ENCODE measurements at places on chromosomes 2 and 18.
A peak's percentile ranks its signal among the peaks of the same experiment; 100 is the strongest.

- no peak for DNase-seq
Observed at GRCh38 chr2:106158871-106159270, 35.2 kb downstream of the UXS1 start.

GRCh38 chr18:11021477-11021876 lies 127.9 kb downstream of the PIEZO2 start:
- DNase-seq: no peak

DNA sequence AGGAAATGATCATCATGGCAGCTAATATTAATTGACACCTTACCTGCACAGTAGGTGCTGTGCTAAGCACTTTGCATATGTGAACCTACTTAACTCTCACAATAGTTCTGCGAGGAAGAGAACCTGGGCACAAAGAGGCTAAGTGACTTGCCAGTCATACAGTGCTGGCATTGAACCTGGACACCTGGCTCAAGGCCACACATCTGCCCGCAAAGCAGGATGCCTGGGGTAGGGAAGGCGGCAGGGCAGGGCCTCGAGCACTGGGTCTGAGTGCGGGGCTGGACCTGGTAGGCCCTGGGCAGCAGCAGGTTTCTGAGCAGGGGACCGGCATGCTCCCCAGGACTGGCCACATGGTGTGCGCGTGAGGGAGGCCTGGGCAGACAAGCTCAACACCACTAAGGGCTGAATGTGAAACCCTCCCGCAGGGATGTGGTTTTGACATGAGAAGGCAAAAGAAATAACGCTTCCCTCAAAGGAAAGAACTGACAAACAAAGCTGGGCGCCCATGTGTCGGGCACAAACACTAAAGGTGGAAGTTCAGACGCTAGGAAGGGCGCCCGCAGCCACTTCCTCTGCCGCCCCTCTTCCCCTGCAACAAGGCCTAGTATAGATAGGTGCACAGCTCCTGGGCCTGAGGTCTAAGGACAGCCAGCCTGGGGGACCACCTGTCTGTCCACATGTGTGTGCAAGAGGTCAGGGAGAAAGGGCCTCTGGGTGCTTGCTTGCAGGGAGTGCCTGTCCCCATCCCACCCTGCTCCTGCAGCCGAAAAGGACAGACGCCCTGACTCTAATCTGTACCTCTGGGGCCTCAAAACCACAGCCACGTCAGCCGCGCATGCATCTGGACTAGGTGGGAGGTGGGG lies 92.5 kb downstream of the ZFP36L2 start:
- no peak for DNase-seq

GRCh38 chr2:26740890-26741302 lies 23.2 kb upstream of the SLC35F6 start:
- peak; percentile 82 for DNase-seq

DNA sequence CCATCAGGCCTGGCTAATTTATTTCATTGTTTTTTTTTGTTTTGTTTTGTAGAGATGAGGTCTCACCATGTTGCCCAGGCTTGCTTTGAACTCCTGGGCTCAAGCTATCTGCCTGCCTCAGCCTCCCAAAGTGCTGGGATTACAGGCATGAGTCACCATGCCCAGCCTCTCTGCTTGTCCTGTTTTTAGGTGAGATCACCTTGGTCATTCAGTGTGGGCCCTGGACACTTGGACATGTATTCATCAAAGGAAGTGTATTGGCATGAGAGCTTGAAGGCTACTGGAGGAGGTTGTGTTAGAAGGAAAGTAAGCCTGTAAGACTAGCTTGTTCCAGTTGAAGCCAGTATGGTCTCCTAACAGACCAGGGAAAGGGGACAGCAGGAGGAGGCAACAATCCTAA lies 229.2 kb upstream of the RGPD4 start:
- no peak for DNase-seq

DNA sequence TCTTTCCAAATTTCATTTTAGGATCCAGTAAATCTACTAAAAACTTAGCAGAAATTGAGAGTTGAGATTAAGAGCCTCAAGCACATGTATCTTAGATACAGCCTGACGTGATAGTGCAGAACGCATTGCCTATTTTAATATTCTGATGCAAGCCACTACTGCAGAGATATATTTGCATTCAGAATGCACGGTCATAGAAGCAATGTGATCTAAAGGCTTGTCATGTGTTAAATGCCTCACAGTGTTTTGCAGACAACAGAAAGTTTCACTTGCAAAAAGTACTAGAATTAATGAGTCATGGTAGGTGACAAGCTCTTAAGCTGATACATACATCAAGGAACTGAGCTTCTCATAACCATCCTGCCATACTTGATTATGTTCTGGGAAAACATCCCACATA lies 886.7 kb upstream of the CHAC2 start:
- no peak for DNase-seq

- peak; percentile 67 for DNase-seq
Observed at GRCh38 chr2:54455563-54456361, at the start of gene SPTBN1. Gene SPTBN1 (plus strand): TSS chr2:54456327. CDS start chr2:54526419, 70,092 bp downstream.

- no peak for DNase-seq
Observed at GRCh38 chr2:160697817-160698216, 204.2 kb upstream of the RBMS1 start.

GRCh38 chr2:113390124-113390849 lies 47.2 kb upstream of the ZNG1B start:
- DNase-seq: peak; percentile 94

- no peak for DNase-seq
Observed at GRCh38 chr2:62293490-62294271, 97.8 kb downstream of the B3GNT2 start.

DNA sequence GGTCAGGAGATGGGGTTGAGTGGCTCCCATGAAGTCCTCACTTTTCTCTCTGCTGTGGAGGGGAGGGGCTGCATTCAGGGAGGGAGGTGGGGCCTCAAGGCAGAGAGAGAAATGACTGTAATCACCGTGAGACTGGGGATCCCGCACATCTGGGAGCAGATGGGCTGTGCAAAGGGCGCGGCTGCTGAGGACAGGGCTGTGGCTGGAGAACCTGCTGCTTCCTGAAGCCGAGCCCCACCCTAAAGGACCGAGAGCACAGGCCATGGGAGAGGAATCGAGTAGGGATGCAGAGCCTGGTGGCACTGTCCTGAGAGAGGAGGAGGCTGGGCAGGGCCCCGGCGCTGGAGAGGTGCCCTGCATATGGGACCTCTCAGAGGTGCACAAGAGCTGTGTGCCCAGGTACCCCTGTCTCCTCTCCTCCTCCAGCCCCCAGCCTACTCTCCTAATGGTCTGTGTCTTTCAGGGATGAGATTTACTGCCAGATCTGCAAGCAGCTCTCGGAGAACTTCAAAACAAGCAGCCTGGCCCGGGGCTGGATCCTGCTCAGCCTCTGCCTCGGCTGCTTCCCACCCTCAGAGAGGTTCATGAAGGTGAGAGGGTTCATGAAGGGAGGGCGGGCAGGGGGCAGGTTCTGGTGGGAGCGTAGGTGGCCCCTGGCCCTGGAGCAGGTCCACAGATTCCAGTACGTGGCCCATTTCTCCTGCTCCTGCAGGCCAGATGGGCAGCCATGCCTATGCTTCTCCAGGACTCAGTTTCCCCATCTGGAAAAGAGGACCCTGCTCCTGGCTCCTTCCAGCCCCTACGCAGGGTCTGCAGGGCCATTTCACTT lies 25.9 kb upstream of the GPR17 start:
- no peak for DNase-seq

- DNase-seq: no peak
Observed at GRCh38 chr2:1648241-1649102, 95.8 kb downstream of the PXDN start.

- no peak for DNase-seq
Observed at GRCh38 chr2:110220190-110220564, 7.8 kb upstream of the MTLN start.

DNA sequence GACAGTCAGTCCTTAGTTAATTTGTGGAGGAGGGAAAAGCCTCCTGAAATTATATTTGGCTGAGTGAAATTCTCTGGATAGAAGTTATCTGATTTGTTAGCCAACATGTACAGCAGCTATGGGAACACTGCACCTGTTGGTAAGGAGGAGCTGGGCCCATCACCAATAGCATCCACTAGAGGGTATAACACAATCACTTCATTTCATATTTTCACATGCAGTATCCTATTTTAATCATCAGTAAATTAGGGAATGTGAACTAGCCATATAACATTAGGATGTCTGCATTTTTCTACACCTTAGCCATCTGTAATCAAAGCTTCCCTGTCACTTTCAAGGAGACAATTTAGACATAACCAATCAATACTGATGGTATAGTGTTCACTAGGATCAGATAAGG lies 818.4 kb upstream of the CDH2 start:
- DNase-seq: no peak

DNA sequence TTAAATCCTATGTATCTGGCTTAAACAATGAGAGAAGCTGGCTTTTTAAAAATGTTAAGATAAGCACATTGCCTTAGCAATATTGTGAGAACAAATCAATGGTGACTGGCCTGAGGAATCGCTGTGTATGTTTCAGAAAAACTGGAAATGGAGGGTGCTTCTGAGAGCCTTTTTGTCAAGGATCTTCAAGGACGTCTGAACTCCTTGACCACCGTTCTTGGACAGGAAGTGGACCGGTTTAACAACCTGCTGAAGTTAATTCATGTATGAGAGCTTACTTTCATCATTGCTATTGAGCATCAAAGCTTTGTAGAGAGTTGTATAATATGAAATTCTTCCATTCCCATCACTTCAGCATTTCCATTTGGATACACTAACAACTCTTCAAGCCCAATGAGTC lies 72.6 kb downstream of the TRABD2A start:
- no peak for DNase-seq

- no peak for DNase-seq
Observed at GRCh38 chr2:216927163-216927562, 67.3 kb upstream of the TNP1 start.

DNA sequence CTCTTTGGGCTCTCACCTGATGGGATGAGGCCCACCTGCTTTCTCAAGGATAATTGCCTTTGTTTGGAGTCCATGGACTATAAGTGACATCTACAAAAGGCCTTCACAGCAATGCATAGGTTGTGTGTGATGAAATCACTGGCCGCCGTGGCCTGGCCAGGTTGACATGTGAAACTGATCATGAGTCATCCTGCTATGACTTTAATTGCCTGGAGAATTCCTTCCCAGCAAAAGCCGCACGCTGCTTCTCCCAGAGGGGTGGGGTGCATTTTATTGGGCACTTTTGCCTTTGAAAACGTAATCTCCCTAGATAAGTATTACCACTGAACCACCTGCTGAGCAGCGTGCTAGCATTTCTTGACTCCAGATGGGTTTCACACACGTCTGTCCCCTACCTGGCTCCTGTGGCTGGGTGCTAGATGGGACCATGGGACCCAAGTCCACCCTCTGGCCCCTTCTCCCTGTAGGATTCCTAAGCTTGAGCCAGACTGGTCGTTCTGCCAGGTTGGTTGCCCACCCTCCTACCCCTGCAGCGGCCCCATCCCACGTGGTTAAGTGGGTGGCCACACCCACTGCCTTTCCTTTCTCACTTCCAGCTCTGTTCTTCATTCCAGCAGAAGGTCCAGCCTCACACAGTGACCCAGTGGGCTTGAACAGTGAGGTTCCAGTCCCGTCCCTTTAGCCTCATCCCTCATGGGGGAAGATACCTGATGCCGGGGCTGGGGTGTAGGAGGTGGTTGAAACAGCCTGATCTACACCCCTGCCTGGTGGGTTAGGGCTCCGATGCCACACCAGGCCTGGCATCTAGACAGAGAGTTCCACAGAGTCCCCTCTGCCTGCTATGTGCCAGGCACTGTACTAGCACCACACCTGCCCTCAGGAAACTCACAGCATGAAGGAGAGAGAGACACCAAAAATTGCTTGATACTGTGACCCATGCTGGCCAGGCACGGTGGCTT lies 89.6 kb downstream of the GBX2 start:
- DNase-seq: no peak

DNA sequence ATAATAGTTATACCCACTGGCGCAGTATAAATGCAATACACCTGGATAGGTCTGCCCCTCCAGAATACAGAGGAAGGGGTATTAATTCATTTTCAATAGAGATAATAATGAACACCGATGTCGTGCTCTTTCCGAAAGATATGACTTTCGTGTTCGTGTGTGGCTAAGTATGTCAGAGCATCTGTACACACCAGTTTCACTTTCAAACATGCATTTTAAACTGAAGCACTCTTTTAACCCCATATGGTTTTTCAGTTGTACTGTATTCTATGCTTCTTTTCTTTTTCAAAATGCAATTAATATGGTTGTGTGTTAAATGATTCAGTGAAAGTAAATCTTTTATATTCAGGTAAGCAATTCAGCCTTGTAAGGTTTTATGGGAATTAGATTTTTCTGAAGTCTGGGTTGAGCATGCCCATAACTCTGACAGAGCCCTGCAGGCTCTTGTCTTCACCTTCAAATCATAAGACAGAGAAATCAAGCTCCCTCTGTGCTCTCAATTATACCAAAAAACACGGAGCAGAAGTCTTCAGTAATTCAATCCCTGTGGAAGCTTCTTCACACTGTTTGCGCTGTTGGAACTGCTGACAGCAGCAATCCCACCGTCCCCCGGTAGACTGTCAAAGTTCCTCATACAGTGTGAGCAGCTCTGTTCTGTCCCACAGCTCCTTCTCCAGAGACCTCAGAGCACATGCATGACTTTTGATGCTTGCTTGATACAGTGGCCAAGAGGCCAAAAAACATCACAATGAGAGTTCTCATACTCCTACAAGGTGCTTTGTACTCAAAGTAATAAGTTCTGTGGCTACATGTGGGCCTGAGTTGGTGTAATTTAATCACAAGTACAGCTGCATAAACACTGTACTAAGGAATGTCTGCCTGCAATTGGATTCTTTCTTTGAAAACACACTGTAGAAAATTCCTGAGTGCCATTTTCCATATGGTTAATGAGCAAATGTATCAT lies 186.8 kb downstream of the ZNF521 start:
- no peak for DNase-seq

GRCh38 chr2:180733330-180733729 lies 247.1 kb upstream of the UBE2E3 start:
- no peak for DNase-seq

GRCh38 chr2:84441036-84441435 lies 18.0 kb downstream of the SUCLG1 start:
- DNase-seq: no peak

- DNase-seq: no peak
Observed at GRCh38 chr2:109409321-109410038, 204.3 kb downstream of the SEPTIN10 start.

DNA sequence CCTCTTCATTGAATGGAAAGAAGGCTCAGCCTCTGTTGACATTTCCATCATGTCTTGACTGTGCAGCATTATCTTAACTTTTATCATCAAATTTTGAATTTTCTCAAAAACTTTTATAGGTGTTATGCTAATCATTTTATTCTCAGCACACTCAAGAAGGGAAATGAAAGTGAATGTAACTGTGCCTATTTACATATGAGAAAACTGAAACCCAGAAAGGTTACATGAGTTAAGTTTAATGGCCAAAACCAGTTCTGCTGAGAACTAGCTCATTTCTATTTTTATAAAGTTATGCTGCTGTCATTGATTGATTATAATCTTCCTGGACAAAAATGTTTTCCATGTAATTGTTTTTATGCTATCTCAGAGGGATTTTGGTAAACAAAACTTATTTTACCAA lies 618.8 kb upstream of the NRXN1 start:
- no peak for DNase-seq

DNA sequence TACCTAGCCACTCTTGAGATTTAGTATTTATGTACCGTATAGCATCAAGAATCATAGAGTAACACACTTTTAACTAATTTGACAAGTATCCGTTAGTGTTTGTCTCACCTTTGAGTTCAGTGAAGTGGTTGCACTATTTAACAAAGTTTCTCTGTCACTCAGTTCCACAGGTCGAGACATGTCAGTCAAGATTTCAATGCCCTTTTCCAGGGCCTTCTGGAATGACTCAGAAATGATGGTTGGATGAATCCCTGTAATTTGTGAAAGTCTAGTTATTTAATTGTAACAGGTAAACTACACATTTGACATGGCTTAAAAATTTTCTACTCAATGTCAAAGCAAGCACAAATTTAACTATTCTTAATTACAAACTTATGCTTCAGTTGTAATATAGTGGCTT lies 9.7 kb downstream of the CCT4 start:
- no peak for DNase-seq

Data from Karpas-422 (cell line).